ENCODE measurements at places on chromosomes 5 and 9.

- no peak for DNase-seq
Observed at GRCh38 chr5:14842117-14842516, 29.5 kb downstream of the ANKH start.

GRCh38 chr5:180399401-180400215, 46.5 kb upstream of the GFPT2 start:
- no peak for DNase-seq

DNA sequence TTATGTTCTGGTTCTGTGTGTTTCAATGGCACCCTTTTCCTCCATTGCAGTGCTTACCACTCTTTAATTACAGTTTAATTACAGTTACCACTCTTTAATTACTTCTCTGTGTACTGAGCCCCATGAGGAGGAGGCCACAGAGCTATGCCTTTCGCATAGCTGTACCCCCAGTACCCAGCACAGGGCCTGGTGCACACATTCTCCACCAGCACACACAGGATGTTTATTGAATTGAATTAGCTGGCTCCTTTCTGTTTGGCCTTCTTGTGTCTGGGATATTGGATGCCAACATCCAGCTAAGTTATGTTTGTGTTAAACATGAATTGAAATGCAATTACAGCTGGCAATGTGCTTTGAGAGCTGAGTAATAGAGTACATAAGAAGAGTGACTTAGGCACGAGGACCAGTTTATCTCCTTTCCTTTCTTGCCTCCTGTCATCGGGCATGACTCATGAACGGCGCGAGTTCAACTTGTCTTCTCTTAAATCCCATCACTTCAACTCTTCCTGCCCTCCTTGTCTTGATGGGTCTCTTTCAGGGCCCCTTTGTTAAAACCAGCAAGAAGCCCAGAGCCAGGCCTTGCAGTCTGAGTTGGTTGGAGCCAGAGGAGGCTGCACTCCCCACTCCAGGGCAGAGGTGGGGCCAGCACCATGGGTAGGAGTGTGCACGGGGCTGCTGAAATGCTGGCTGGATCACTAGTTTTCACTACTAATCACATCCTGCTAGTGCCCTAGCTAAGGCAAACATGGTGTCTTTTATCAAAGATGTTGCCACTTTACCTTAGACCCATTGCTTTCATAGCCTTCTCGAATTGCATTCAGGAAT, 37.4 kb downstream of the MVB12B start:
- no peak for DNase-seq

DNA sequence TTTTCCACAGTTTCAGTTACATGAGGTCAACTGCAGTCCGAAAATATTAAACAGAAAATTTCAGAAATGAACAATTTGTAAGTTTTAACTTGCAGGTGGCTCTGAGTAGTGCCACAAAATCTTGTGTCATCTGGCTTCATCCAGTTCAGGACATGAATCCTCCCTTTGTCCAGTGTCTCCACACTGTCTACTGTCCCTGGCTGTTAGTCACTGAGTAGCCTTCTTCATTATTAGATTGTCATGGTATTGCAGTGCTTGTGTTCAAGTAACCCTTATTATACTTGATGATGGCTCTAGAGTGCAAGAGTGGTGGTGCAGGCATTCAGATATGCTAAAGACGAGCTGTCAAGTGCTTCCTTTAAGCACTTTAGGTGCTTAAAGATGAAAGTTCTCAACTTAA, 65.3 kb downstream of the CFAP95 start:
- no peak for DNase-seq

DNA sequence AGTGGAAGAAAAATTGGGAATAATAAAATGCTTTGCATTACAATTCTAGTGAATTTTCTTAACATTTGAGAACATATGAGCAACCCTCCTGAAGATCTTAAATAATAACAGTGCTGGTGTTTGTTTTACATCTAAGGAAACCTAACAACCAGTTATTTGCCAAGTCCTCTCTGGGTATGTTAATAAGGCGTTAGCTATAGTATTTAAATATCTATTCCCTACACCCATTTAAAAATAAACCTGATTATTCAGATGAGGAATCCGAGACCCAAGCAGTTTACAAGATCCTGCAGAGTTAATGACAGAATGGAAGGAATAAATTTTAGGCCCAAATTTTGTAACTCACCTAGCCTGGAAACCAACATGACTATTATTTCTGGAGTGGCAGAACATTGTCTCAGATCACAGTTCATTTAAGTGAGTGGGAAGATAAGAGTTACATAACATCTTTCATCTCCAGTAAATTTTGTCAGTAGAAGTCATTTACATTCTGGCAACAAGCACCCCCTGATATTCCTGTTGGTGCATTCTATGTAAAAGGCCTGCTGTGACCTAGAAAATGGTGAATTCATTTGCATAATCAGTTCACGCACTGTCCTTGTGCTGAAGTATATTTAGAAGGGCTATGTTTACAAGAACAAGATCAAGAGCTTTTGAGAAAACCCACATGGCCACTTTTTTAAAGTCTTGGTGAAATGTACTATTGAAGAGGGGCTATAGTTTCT, 148.2 kb downstream of the COX7C start:
- no peak for DNase-seq

- DNase-seq, result no peak
Observed at GRCh38 chr5:148841519-148841918, 15.1 kb downstream of the ADRB2 start.

- DNase-seq, result no peak
Observed at GRCh38 chr5:57431759-57432158, 50.9 kb downstream of the ACTBL2 start.

- DNase-seq, result no peak
Observed at GRCh38 chr9:4417578-4418325, 72.5 kb upstream of the SLC1A1 start.

DNA sequence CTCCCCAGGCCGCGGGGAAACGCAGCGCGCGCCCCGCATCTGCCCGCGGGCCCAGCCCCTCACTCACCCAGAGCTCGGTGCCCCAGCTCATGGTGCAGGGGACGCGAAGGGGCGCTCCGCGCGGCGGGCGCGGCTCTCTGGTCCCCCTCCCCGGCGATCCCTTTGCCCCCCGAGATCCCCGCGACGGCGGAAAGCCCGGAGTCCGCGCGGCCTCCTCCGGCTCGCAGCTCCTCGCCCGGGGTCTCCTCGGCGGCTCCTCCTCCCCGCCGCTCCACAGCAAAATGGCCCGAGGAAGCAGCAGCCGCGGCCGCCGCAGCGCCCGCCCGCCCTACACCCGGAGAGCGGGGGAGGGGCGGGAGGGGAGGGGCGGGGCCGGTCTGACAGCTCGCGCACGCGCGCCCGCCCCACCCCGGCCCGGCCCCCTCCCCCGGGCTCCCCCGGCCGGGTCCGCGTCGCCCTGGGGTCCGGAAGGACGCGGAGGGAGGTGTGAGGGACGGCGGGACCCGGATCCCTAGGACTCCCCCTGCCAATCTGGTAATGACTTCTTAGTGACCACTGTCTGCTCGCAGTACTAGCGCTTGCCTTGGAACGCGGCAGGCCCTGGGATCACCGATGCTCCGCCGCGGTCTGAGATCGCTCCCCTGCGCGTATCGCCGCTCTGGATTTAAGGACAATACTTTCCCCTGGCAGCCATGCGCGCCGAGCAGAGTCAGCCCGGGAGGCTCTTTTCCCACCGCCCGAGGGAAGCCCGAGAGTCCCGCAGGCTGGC, at the start of gene FNBP1:
FNBP1 (minus strand) TSS at position 305 of the 769 bp plus-strand sequence; CDS start at position 91, 214 bp downstream.
- DNase-seq, result peak; percentile 74

DNA sequence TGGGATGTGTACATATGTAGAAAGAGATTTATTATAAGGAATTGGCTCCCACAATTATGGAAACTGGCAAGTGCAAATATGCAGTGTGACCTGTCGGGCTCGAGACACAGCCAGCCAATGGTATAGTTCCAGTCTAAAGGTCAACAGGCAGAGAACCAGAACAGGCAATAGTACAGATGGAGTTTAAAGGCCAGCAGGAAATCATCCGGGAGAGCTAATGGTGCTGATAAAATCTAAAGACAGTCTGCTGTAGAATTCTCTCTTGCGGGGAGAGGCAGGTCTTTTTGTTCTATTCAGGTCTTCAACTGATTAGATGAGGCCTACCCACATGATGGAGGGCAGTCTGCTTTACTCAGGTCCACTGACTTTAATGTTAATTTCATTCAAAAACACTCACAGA, 21.8 kb downstream of the ANKRD31 start:
- no peak for DNase-seq

DNA sequence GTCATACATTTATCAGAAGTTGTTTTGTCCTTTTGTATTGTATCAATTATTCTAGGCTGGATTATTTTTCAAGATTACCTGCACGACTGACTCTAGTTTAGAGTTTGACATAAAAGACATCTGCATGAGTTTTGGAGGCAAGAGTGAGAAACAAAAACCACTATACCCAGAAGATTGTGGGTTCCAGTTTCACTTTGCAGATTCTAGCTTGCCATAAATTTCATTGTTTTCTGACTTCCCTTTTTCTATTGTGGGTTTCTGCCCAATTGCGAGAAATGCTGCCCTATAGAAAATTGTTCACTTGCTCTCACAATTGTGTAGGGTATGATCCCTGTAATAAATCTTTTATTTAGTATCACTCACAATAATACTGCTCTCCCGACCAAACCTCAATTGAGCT, 1043.4 kb upstream of the CDH10 start:
- DNase-seq, result no peak

DNA sequence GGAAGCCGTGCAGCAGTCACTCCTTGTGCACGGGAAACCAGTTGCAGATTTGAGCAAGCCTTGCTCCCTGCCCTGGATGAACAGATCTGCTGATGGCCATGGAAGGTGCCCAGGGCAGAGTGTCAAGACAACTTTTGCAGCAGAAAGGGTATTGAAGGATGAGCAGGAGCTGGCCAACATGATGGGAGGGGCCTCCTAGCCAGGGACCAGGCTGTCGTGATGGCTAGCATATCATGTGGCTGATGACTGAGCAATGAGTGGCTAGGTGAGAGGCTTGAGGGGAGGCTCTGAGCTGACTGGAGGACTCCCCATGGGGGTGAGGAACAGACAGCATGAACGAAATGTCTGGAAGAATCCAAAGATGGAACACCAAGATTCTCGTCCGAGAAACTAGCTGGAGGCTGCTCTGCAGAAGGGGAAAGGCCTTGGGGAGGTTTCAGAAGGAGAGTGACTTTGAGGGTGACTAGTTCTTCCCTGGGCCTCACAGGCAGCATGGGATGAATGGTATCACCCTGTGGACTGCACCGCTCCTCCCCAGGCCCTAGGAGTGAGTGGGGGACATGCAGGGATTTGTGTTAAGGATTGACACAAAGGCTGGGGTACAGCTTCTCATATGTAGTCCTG, 18.5 kb downstream of the PPARGC1B start:
- DNase-seq, result no peak

- DNase-seq, result no peak
Observed at GRCh38 chr5:135186662-135187522, 152.9 kb upstream of the PITX1 start.

GRCh38 chr5:17910318-17910717, 276.1 kb downstream of the TAF11L14 start:
- DNase-seq, result no peak

- DNase-seq, result no peak
Observed at GRCh38 chr9:31574006-31574765, 810.3 kb upstream of the ACO1 start.

DNA sequence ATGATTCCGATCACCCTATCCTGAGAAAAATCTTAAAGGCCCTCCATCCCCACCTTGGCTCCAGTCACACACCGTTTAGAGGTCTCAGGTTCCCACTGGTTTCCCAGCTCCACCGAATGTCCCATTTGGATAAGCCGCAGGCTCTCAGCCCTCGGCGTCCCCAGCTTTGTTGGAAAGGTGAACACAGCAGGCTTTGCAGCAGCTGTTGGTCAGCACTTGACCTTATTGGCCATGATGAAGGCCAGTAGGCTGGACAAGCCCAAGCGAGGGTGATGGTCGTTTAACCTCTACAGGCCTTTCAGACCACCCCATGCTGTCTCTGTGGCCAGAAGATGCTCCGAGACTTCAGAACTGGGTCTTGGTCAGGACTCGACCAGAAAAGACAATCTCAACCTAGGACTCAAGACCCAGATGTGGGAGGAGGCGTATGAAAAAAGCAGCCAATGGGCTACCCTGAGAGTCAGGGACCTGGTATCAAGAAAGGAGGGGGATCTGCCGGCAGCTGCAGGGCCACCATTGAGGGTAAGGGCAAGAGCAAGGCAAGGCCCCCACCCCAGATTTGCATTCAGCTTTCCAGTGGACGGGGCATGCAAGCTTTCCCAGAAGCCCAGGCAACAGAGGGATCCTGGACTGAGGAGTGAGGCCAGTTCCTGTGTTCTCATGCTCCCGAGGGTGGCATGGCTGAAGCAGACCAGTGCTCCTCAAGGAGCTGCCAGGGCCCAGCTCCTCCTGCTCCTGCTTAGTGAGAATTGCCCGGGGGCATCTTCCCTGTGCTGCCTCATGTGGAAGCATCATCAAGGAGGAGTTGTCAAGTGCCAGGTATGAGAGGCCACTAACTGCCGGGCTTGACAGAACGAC, 13.4 kb downstream of the UBE2QL1 start:
- DNase-seq, result no peak

- no peak for DNase-seq
Observed at GRCh38 chr9:97617939-97618416, 15.2 kb downstream of the TSTD2 start.

- no peak for DNase-seq
Observed at GRCh38 chr5:53127107-53127506, 17.6 kb upstream of the MOCS2 start.

GRCh38 chr5:165630261-165630778, 2124.9 kb downstream of the MAT2B start:
- DNase-seq, result peak; percentile 13

DNA sequence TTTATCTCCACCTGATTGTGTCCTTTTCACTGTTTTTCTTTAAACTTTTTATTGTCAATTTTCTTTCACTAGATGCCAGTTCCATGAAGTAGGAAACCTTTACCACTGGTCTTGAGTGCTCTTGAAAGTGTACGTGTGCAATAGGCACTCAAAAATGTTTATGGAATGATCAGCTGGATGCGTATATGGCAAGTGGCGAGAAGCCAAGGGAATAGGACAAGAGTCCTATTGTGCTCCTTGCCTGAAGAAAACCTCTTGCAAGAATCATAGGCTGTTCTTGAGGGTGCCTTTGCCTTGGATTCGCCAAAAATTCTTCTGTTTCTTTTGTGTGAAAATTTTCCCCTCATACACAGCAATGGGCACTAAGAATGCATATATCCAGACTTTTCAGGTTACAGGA, 97.7 kb downstream of the GHR start:
- DNase-seq, result no peak

DNA sequence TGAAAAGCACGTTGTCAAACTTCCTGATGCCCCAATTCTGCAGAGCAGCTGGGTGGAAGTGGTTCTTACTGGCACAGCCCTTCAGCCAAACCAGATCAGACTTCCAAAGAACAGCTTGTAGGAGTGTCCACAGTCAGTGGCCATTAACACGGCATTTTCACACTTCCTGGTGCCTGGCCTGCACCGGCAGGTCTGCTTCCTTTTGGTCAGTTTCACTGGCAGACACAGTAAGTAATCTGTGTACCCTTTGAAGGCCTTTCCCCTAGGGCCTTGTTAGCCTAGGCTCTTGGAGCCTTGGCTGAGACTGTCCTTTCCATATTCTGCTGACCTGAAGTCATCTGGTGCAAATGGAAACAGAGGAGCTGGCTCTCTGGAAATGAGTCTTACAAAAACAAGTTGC, 297.5 kb upstream of the TNC start:
- DNase-seq, result no peak

- no peak for DNase-seq
Observed at GRCh38 chr9:16245756-16246440, 624.6 kb downstream of the BNC2 start.
